IPS-NIHi11 (cell line): ENCODE measurements at places on chromosomes 4 and X.
A peak's percentile ranks its signal among the peaks of the same experiment; 100 is the strongest.

- no peak for DNase-seq
Observed at GRCh38 chrX:132639446-132639845, 150.6 kb upstream of the MBNL3 start.

- no peak for DNase-seq
Observed at GRCh38 chr4:88029556-88029955, 22.1 kb downstream of the PKD2 start.

DNA sequence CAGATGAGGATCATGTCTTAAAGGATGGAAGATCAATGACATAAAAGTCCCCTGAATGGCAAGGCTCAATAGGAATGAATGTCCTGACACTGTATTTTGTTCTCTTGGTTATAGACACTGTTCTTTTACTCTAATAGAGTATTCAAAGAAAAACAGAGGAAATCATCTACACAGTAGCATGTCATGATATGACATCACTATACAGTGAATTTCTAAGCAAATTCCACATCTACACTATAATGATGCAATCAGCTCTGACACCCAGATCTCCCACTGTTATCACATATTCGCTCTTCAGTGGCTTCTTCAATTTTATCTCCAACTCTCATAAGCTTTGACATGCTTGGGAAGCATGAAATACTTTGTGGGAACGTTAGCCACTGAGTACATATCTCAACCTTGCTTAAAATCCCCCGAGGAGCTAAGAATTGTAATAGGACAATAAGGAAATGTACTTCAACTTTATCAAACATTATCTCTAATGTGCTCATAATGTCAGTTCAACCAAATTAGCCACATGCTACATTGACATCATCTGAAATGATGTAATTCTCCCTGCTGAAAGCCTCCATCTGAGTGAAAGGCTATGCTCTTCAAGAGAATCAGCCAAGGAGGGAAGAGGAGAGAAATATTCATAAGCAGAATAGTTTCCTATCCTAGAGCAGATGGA, 139.6 kb upstream of the PTCHD1 start:
- no peak for DNase-seq

GRCh38 chr4:151407466-151408379, 1.3 kb upstream of the FHIP1A start:
- DNase-seq: peak; percentile 32

GRCh38 chr4:38867478-38868058, at the start of gene FAM114A1:
Gene FAM114A1 (plus strand): TSS chr4:38867806. CDS start chr4:38878079, 10,273 bp downstream.
- peak; percentile 88 for DNase-seq

DNA sequence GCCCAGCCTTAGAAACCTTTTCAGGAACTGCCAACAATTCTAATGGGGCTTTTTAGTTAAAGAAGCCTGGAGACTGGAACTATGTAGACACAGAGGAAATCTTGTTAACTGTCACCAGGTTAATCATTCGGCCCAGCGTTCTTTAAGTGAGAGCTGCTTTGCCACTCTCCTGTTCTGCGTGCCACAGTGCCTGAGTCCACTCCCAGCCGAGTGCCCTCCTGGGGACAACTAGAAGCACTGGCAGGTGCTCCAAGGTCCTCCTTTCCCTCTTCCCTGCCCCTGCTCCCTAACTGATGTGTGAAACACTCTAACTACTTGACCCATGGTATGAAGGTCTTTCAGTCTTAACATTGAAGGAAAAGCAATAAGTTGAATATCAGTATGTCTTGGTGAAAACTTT, 151.2 kb upstream of the TLL1 start:
- DNase-seq: no peak

DNA sequence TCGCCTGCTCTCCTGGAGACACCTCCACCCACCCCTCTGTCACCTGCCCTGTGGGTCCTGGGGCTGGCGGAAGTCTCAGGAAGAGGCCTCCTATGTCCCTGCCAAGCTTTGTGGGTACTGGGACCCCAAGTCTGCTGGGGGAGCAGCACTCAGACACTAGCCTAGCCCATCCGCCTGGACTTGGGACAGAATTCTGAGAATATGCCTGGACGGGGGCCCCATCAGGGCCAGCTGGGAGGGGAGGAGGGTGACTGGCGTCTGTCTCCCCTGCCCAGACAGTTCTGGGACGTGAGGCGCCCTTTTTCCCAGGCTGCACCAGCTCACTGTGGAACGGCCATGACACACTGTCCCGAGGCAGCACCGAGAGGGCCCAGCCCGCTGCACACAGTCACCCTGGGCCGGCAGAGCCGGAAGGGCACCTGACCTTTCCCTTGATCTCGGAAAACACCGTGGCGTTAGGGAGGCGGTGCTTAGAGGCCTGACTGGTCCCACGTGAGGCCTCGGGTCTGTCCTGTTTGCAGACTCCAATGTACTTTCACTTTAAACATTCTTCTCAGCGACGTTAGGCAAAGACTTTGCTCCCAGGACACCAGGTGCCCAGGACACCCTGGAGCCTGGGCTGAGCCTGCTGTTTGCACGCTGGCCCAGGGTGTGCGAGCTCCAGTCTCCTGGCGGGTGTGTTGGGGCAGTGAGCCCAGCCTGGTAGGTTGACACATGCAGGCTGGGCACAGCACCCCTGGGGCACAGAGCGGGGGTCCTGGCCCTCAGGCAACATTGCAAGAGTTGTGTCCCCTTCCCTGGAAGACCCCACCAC, 700 bp downstream of the SLC26A1 start:
- no peak for DNase-seq

- DNase-seq: peak; percentile 2
Observed at GRCh38 chr4:8912506-8912905, 40.9 kb upstream of the HMX1 start.
